ENCODE measurements at places on chromosomes 3 and 15. TPM values are rescaled to one million over a fixed set of nuclear protein-coding genes. Genes with fewer than 3 reads are reported as not detected.

Gene CMTM8
- 6.9 TPM for total RNA-seq

Gene CCR3
- total RNA-seq: not detected

Gene PAK6
- not detected for total RNA-seq

Gene PTX3
- 395 TPM for total RNA-seq

Gene SPTSSB
- total RNA-seq: not detected

Gene SLC22A14
- total RNA-seq: 0.10 TPM

Gene MLF1
- 7.5 TPM for total RNA-seq

Gene TMCO5A
- not detected for total RNA-seq

Gene WNT7A
- not detected for total RNA-seq

Gene ADAMTS17
- not detected for total RNA-seq

Gene CLDN16
- under 0.01 TPM for total RNA-seq

Gene PRC1
- total RNA-seq: 121 TPM

Gene TNNC1
- not detected for total RNA-seq

Gene ASB14
- not detected for total RNA-seq

Gene SECISBP2L
- 38.2 TPM for total RNA-seq

Gene PLOD2
- total RNA-seq: 284 TPM
